Transverse colon (tissue), 4 donors: ENCODE measurements at places on chromosomes 7 and 10. TPM values are rescaled to one million over a fixed set of nuclear protein-coding genes. Genes with fewer than 3 reads are reported as not detected.

FAM20C gene
- 10.5 TPM for total RNA-seq

ABCB1 gene
- 82.7 TPM for total RNA-seq

TAS2R41 gene
- not detected for total RNA-seq

MMD2 gene
- not detected for total RNA-seq

PIP gene
- not detected for total RNA-seq

NPFFR1 gene
- total RNA-seq = not detected

PAPOLB gene
- total RNA-seq = not detected

RET gene
- total RNA-seq = 0.37 TPM

CYP3A5 gene
- total RNA-seq = 543 TPM

- H3K36me3 ChIP-seq = no peaks in the 10 kb centered on the region
- H3K4me3 ChIP-seq = no peak overlapping the region
- DNase-seq = no peak
- no peak overlapping the region for H3K27ac ChIP-seq
These were observed 56.1 kb upstream of the GRB10 start for GRCh38 chr7:50838675-50839377.

DNA sequence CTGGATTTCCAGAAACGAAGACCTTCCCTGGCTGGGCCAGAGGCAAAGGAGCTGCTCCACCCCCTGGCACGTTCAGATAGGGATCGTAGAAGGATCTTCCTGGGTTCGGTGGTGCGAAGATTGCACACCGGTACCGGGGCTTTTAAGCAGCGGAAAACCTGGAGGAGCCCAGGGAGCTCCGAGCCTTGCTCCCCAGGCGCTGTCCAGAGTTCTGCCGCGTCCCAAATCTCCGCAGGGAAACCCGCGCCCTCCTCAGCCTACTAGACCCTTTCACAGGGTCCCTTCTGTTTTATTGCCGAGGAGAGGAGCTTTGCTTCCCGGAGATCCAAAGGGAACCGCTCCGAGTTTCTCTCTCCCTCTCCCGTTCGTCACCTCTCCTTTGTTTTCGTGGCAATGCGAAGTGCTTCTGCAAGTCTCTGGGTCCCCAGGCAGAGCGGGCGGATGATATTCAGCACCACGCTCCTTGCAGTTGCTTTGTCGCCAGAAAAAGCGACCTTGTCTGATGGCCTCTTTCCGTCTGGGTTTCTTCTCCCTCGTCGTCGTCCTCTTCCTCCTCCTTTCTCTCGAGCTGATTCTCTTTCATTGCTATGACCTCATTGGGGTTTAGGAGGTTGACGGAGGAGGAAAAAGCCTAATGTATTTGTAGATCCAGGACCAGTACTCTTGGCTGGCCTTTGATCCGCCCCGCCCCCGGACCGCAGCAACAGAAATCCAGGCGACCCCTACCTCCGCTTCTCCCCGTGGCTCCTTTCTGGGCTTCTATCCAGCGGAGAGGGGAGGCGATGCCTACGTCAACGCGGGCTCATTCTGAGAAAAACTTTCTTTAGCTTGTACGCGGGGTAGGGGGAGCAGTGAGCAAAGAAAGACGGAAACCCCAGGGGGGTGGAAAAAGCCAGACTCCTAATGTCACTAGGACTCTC is at the start of gene TMEM196:
TSS of gene TMEM196 (minus strand) at position 777 of the 920 bp plus-strand sequence. CDS start 921 bp downstream, outside the sequence.
- H3K4me3 ChIP-seq = no peak within 1 kb of the TSS
- H3K27me3 ChIP-seq = peaks cover 51% of the 10 kb centered on the region
- no peak for DNase-seq
- H3K36me3 ChIP-seq = no peaks in the 10 kb centered on the region

GRCh38 chr10:102773986-102774385 is 30.2 kb downstream of the WBP1L start:
- H3K4me1 ChIP-seq = peaks cover 30% of the 10 kb centered on the region
- no peak overlapping the region for H3K4me3 ChIP-seq
- DNase-seq = peak; percentile 29

DNA sequence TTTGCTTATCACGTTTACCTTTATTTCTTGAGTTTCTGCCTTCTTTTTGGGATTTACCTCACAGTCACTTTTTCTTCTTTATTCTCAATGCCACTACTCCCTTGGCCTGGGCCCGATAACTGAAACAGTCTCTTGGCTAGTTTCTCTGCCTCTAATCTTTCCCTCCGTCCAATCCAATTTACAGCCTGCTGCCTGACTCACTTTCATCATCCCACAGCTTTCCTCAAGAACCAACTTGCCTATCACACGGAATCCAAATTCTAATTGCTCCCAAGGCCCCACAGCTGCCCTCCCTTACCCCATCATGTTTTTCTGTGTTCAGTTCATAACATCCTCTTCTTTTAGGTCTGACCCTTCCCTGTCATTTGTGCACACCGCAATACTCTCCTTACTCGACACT is 121.4 kb downstream of the HIPK2 start:
- no peaks in the 10 kb centered on the region for H3K36me3 ChIP-seq
- DNase-seq = no peak
- H3K27me3 ChIP-seq = no peaks in the 10 kb centered on the region
- no peak overlapping the region for H3K27ac ChIP-seq
- peaks cover 17% of the 10 kb centered on the region for H3K4me1 ChIP-seq

GRCh38 chr10:94217411-94217810 is 145.3 kb downstream of the NOC3L start:
- DNase-seq = no peak
- H3K27me3 ChIP-seq = no peaks in the 10 kb centered on the region
- H3K4me3 ChIP-seq = no peak overlapping the region
- H3K4me1 ChIP-seq = no peaks in the 10 kb centered on the region

GRCh38 chr10:78655979-78656378 is 412.8 kb upstream of the ZMIZ1 start:
- no peak overlapping the region for H3K4me3 ChIP-seq
- no peaks in the 10 kb centered on the region for H3K27me3 ChIP-seq
- no peak overlapping the region for H3K27ac ChIP-seq
- H3K36me3 ChIP-seq = no peaks in the 10 kb centered on the region
- no peak for DNase-seq

DNA sequence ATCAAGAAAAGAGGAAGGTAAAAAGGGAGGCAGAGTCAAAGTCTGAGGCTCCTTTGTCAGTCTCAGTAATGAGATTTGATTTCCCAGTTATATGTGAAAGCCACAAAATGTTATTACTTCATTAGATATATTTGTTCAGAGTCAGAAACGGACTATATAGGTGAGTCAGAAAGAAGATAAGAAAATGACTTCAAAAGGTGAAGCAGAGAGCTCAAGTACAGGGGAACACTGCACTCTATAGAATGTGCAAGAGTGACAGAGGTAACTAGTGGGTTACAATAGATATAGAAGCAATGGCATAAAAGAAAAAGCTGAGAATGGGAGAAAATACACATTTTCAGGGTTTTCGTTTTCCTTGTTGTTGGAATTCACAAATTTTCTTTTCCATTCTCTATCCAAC is 43.3 kb downstream of the DGKB start:
- H3K27ac ChIP-seq = no peak overlapping the region
- H3K27me3 ChIP-seq = no peaks in the 10 kb centered on the region
- DNase-seq = no peak
- no peaks in the 10 kb centered on the region for H3K36me3 ChIP-seq
- H3K4me1 ChIP-seq = no peaks in the 10 kb centered on the region

- no peak overlapping the region for H3K4me3 ChIP-seq
- H3K36me3 ChIP-seq = no peaks in the 10 kb centered on the region
- DNase-seq = no peak
- H3K27ac ChIP-seq = no peak overlapping the region
- no peaks in the 10 kb centered on the region for H3K27me3 ChIP-seq
These were observed 964.0 kb downstream of the GATA3 start for GRCh38 chr10:9018195-9019173.

- DNase-seq = no peak
- H3K27ac ChIP-seq = peak overlapping the region; percentile 30
- H3K36me3 ChIP-seq = no peaks in the 10 kb centered on the region
- H3K4me3 ChIP-seq = no peak overlapping the region
- H3K4me1 ChIP-seq = no peaks in the 10 kb centered on the region
- H3K27me3 ChIP-seq = no peaks in the 10 kb centered on the region
These were observed 30.8 kb upstream of the SMNDC1 start for GRCh38 chr10:110335314-110336064.

DNA sequence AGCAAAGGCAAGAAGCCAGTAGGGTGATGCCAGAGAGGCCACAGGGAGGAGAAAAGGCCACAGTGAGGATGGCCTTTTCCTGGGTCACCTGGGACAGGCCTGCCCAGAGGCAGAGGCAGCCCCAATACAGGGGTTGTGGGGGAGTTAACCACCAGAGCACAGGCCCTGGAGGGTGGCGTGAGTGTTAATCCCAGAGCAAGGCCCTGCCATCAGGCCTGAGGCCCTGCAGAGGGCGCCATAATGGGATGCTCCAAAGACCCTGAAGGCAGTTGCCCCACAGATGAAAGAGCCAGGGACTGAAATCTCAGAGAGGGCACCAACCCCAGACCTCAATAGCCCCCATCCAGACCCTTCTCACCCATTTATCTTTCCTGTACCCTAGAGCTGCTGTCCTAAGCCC is 23.9 kb downstream of the SLC13A4 start:
- H3K4me1 ChIP-seq = no peaks in the 10 kb centered on the region
- no peak overlapping the region for H3K27ac ChIP-seq
- H3K4me3 ChIP-seq = no peak overlapping the region
- H3K27me3 ChIP-seq = no peaks in the 10 kb centered on the region
- no peak for DNase-seq

DNA sequence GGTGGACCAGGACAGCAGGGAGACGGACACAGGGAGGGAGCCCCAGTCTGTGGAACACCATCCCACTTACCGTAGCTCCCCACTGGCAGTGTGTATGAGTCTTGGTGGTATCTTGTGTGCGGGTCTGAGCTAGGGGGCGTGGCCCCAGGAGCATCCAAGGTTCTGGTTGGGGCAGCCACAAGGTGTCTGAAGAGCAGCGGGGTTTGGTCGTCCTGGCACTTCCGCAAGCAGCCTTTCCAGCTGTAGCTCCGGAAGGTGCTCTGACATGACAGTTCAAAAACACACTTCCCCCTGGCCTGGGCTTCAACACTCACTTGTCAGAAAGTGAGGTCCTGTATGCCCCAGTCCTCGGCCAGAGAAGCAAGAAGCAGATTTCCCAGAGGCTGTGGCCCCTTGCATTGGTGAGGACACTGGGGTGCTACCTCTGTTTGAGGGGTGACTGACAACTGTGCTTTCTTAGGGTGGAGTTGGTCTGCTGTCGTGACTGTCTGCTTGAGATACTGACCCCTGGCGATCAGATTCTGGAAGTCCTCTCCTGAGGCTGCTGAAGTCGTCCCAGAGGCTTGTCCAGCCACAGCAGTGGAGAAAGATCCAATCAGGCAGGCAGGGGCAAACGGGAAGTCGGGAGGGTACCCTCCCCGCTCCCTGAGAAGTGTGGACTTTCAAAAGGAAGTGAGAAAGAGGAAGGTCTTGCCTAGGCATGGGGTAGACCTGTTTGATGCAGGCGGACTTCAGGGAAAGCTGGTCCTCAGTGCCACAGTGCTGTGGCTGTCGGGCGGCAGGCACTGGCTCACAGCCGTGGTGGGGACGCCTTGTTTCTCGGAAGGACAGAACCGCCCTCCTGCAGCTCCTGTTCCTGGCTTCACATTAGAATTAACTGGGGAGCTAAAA is 51.4 kb upstream of the PFKFB3 start:
- H3K27me3 ChIP-seq = no peaks in the 10 kb centered on the region
- peak; percentile 57 for DNase-seq
- H3K27ac ChIP-seq = peak overlapping the region; percentile 38

DNA sequence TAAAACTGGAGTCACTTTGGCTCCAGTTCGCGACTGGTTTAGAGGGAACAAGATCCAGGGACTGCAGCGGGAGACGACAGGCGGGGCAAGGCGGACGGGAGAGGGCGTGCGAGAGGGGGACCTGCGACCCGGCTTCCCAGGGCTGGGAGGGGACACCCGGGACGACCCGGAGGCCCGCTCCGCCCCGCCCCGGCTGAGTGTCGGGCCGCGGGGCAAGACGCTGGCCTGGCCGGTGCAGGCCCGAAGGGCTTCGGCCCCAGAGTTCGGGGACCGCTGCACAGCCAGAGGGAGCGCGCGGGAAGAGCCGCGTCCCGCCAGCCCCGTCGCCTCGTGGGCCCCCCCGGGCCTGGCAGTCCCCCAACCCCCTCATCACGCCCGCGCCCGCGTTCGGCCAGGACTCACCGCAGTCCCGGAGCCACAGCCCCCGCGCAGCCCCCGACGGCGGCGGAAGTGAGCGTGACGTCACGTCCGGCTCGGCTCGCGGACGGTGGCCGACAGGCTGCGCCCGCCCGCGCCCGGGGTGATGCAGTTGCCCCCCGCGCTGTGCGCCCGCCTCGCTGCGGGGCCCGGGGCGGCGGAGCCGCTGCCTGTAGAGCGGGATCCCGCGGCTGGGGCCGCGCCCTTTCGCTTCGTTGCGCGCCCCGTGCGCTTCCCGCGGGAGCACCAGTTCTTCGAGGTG is at the start of the genes TUBGCP2 and ZNF511:
TSS of gene TUBGCP2 (minus strand) at position 452 of the 679 bp plus-strand sequence. CDS start 5,931 bp downstream, outside the sequence.
TSS of gene ZNF511 (plus strand) at position 494 of the 679 bp plus-strand sequence. CDS start at position 524, 30 bp downstream.
- H3K27ac ChIP-seq = peak within 1 kb of the TSS; percentile 97
- no peaks in the 10 kb centered on the region for H3K27me3 ChIP-seq
- peak; percentile 89 for DNase-seq

DNA sequence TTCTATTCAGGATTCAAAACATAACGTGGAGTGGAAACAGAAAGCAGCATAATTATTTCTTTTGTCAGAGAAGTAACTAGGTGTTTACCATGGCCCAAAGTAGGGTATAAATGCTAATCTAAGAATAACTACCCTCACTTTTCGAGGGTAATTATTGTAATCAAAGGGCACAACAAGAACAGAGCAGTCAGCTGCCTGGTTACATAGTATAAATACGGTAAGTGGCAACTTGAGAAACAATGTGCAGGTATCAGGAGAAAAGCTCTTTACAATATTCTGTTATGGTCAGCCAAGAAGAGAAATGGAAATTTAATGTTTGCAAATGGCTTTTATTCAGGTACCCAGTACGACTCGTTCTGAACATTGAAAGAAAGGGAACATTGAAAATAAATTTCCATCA is 242.0 kb upstream of the NPY start:
- H3K27me3 ChIP-seq = no peaks in the 10 kb centered on the region
- H3K4me1 ChIP-seq = no peaks in the 10 kb centered on the region
- DNase-seq = no peak
- no peak overlapping the region for H3K4me3 ChIP-seq
- no peaks in the 10 kb centered on the region for H3K36me3 ChIP-seq

- no peaks in the 10 kb centered on the region for H3K36me3 ChIP-seq
- no peaks in the 10 kb centered on the region for H3K27me3 ChIP-seq
- DNase-seq = no peak
- H3K4me1 ChIP-seq = no peaks in the 10 kb centered on the region
- no peak overlapping the region for H3K27ac ChIP-seq
These were observed 178.5 kb downstream of the PTPRN2 start for GRCh38 chr7:158409120-158409519.
